ENCODE measurements at places on chromosomes 7 and 10.

DNA sequence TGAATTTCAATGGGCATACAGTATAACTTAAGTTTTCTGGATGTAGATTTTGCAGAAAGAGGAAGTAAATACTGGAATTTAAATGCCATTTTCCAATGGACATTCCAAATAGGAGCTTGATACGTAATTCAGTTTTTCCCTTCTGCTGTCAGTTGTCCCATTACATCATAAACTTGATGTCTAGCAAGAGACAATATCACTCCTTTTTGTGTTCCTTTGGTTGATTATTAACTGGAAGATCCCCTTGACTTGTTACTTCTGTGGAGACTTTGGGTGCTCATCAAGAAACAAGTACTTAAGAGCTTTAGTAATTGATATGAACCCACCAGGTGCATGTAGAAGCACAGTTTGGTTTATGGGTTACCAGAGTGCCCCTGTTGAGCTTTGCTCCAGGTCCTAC, 116.1 kb downstream of the ST7 start:
- DNase-seq = no peak

GRCh38 chr10:73732931-73733623, 11.1 kb upstream of the SEC24C start:
- no peak for DNase-seq

GRCh38 chr10:94125856-94126255, 132.1 kb downstream of the PLCE1 start:
- no peak for DNase-seq

DNA sequence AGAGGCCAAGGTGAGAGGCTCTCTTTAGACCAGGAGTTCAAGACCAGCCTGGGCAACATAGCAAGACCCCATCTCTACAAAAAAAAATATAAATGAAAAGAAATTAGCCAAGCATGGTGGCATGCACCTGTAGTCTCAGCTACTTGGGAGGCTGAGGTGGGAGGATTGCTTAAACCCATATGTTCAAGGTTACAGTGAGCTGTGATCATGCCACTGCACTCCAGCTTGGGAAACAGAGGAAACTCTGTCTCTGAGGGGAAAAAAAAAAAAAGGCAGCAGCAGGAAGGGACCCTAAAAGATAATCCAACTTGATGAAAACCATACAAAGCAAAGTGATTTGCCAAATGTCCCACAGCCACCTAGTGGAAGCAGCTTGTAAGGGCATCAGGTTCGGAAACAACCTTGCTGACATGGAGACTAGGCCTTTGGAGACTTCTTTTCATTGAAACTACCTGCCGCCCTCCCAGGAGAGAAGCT, 15.6 kb upstream of the PBLD start:
- peak; percentile 37 for DNase-seq

DNA sequence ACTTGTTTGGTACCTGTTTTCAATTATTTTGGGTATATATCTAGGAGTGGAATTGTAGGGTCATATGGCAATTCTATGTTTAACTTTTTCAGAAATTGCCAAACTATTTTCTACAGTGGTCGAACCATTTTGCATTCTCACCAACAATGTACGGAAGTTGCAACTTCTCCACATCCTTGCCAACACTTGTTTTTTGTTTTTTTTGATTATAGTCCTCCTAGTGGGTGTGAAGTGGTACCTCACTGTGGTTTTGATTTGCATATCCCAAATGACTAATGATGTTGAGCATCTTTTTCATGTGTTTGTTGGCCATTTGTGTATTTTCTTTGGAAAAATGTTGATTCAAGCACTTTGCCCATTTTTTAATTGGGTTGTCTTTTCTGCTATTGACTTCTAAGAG, 122.1 kb downstream of the RPS24 start:
- no peak for DNase-seq

DNA sequence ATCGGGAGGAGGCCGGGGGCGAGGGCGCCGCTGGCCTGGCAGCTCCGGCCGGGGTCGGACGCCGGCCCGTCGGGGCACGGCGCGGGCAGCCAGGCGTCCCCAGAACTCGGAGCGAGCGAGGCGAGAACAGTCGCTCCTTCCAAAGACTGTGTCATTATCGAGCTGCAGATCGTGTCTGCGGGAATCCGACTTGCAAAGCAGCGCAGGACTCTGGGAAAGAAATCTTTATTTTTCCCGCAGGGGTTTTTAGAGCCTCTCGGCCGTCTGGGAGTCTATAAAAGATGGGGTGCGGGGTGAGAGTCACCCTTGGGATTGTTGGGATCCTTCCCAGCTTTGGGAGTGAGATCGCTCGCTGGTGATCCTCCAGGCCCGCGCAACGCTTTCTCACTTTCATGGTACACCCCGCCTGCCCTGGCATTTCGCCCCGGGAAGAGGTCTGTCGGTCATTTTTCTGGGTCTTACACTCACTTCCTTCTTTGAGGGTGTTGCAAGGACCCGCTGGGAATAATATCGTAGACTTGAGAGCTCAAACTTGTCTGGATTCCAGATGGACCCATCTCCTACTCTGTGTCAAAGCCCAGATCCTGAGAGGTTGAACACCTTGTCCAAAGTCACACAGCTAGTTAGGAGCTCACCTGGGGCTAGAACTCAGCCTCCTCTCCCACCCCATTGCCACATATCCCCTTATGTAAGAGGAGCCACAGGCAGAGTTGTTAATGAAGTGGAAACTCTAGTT, 1.0 kb downstream of the UBTD1 start:
- DNase-seq = peak; percentile 7

- no peak for DNase-seq
Observed at GRCh38 chr7:154577141-154577873, 425.6 kb downstream of the PAXIP1 start.

GRCh38 chr7:32227746-32228145, 157.5 kb upstream of the PDE1C start:
- DNase-seq = no peak

DNA sequence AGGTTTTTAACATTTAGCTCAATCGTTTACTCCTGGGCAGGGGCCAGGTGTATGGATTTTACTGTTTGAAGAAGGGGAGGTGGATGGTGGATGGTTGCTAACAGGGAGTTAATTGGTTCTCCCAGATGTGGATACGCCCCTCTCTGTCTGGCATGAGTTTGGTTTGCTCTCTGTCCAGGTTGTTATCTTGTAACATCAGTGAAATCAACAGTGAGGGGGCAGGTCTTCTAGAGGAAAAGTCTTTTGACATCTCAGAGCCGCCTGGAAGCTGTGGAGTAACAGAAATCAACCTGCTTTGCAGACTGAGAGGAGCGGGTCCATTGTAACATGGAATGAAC, 243.4 kb downstream of the MGMT start:
- DNase-seq = no peak

DNA sequence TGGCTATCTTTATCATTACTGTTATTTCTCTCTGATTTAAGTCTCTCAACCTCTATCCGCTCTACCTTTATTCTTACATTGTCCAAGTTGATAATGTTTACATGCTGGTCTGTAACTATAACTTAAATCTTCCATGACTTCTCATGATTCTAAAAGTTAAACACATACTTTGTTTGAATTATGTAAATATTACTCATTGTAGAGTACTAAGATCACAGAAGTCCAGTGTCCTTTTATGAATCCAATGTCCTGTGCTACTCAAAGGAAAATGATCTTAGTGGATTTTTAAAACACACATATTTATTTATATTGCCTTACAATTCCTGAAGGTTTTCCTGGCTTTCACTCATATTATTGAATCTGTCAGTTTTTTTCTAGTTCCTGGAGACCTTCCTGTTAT, 70.9 kb downstream of the BBS9 start:
- DNase-seq = no peak

DNA sequence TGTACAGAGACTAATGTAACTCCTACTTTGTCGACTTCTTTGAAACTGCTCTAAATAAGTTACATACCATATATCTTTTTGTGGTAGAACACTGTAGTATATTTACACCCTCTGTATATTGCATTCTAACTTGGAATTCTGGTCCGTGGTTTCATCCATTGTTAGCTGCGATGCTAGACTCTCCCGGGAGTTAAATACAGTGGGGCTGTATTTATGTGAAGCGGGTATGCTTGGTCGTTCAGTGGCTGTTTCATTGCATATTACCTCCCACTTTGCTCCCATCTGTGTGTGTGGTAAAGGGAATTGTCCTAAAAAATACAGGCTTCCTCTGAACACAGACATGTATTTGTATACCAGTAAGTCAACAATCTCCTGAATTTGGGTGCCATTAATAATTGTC, 231.1 kb downstream of the SLC25A13 start:
- DNase-seq = no peak

- no peak for DNase-seq
Observed at GRCh38 chr10:113127261-113127900, 177.3 kb downstream of the TCF7L2 start.

- DNase-seq = no peak
Observed at GRCh38 chr7:94375691-94376090, 19.0 kb upstream of the COL1A2 start.

GRCh38 chr10:106424981-106425380, 739.5 kb downstream of the SORCS1 start:
- DNase-seq = no peak

DNA sequence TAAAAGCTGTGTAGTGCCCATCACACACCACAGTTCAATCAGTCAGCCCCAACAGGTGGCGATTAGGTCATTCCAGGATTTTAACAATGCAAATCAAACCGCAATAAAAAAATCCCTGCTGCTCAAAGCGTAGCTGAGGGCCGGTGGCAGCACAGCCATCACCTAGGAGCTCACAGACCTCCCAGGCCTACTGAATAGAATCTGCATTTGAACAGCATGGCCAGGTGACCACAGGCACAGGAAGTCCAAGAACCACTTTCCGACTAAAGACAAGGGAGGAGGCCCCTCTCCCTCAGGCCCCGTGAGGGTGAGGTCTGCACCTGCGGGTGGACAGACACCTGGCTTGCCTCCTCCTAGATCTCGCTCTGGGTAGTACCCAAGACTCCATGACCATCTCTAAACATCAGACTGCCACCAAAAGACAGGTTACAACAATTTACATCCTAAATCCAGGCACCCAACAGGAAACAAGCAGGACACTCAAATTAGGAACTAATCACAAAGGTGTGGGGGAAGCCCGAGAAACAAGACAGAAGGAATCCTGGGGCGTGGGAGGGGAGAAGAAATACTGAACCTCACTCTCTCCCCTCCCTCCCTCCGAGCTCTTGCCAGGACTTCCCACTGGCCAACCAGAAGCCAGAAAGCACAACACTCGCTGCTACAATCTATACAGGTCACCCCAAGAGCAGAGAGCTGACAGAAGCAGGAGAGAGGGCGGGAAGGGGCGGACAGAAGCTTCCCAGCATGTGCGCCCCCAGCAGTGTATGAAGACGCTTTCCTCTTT, 19.2 kb downstream of the GNA12 start:
- DNase-seq = no peak

DNA sequence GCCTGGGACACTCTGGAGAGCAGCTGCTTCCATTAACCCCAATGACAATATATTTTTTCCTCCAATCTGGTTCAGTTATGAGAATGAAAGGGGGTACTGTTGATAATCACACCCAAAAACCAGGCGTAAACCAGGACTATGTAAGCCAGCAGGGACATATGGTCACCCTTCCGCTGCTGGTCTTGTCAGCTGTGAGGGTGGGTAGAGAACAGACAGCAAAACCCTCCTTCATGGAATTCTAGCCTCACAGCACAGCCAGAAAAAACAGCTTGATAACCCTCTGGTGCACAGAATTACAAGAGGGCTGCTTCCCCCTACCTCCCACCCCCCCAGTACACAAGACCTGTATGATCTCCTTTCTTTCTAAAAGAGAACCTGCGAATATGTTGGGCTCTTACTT, 368.8 kb upstream of the ZMIZ1 start:
- DNase-seq = no peak

GRCh38 chr10:73407495-73407894, 6.4 kb downstream of the ANXA7 start:
- DNase-seq = no peak

DNA sequence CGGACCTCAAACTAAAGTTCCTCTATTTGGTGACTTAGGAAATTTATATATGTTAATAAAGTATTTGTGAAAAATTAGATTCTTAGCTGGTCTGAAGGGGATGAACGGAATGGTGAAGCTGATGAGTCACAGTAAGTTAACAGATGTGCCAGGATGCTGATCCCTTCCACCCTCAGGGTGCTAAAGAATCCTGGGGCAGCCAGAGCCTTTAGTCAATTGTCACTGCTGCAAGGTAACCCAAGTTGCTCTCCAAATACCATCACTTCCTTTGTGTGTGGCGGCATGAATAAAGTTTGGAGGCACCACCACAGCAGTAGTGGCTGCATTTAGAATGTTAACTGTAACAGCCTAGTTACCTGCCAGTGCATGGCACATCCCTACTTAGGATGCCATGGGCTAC, 222.6 kb upstream of the PPP1R3A start:
- DNase-seq = no peak

GRCh38 chr7:108205311-108205710, 75.2 kb upstream of the LAMB4 start:
- DNase-seq = no peak

DNA sequence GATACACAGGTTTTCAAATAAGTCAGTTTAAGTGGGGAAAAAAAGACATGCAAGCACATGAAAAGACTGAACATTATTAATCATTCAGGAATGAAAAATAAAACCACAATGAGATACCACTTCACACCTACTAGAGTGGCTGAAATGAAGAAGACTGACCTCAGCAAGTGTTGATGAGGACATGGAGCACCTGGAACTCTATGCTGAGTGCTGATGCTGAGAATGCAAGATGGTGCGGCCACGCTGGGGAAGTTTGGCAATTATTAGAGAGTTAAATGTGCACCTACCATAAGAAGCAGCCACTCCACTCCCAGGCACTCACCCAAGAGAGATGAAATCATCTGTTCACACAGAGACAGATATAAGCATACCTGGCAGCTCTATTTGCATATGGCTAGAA, 32.9 kb upstream of the ELFN1 start:
- DNase-seq = no peak

DNA sequence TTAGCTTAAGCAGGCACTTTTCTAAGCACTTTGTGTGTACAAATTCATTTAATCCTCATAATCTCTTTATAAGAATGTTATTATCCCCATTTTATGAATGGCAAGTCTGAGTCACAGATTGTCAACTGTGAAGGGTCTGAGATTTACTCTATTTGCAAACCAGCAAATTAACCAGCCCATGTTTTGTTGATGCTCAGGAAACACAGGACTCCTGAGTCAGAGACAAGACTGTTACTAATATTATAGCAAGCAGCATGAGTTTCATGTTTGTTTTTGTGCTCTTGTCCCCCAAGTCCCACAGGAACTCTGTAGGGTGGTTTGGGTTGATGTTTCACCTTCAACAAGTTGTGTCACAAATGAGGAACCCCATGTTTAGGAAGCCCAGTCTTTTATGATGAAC, 182.0 kb upstream of the PPP1R3A start:
- DNase-seq = no peak

DNA sequence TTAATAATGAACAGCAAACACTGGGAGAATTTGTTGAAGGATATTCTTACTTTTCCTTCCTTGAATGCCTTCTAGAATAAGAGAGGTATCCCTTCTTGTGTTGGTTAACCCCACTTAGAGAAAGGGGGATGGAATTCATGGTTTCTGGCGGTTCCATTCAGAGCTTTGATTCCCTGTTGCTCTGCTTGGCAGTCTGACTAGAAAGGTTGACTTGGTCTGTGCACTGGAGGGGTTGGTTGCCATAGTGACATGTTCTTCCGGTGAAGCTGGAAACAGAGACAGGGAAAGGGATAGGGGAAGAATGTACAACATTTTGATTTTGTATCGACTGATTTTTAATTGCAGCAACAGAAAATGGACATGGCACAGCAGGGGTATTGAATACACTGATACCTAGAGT, 2.5 kb downstream of the TMEM178B start:
- no peak for DNase-seq

- DNase-seq = no peak
Observed at GRCh38 chr7:101947899-101948298, 130.5 kb downstream of the CUX1 start.

Data from effector memory CD8-positive, alpha-beta T cell (primary cell).